ENCODE measurements at places on chromosomes 16 and 17. TPM values are rescaled to one million over a fixed set of nuclear protein-coding genes. Genes with fewer than 3 reads are reported as not detected.

RAC3 gene
- total RNA-seq = 23.0 TPM

TRPV2 gene
- 0.95 TPM for total RNA-seq

HSPB9 gene
- not detected for total RNA-seq

NGFR gene
- total RNA-seq = 0.83 TPM

NFATC2IP gene
- 20.5 TPM for total RNA-seq

SENP3 gene
- total RNA-seq = 90.8 TPM

SRRM2 gene
- 452 TPM for total RNA-seq

EPX gene
- total RNA-seq = not detected

CCL4 gene
- total RNA-seq = not detected

MFAP4 gene
- not detected for total RNA-seq

RHBDF1 gene
- total RNA-seq = 29.1 TPM

AOC2 gene
- 2.2 TPM for total RNA-seq

SLC6A2 gene
- total RNA-seq = not detected

TMEM114 gene
- total RNA-seq = not detected

APOBR gene
- total RNA-seq = 0.05 TPM

FZD2 gene
- 37.4 TPM for total RNA-seq

BTBD17 gene
- total RNA-seq = not detected

BICDL2 gene
- not detected for total RNA-seq

GRAP gene
- total RNA-seq = 0.26 TPM

SSTR5 gene
- 0.11 TPM for total RNA-seq

RAI1 gene
- total RNA-seq = 34.3 TPM

PRRT2 gene
- 0.40 TPM for total RNA-seq

BAHCC1 gene
- 15.9 TPM for total RNA-seq

NPLOC4 gene
- total RNA-seq = 111 TPM

CCDC200 gene
- not detected for total RNA-seq

TRIM25 gene
- total RNA-seq = 79.4 TPM

ALDH3A1 gene
- total RNA-seq = 843 TPM

PFN1 gene
- 2,972 TPM for total RNA-seq

NEURL4 gene
- total RNA-seq = 30.4 TPM

FN3K gene
- 6.6 TPM for total RNA-seq

ATP1B2 gene
- 0.19 TPM for total RNA-seq

EPN3 gene
- total RNA-seq = 0.17 TPM

Measured in A549 treated with DMSO at 1 μM for 4 hours (cell line).